Muscle of back (tissue), 13 donors: ENCODE measurements at places on chromosomes 6 and 20.

DNA sequence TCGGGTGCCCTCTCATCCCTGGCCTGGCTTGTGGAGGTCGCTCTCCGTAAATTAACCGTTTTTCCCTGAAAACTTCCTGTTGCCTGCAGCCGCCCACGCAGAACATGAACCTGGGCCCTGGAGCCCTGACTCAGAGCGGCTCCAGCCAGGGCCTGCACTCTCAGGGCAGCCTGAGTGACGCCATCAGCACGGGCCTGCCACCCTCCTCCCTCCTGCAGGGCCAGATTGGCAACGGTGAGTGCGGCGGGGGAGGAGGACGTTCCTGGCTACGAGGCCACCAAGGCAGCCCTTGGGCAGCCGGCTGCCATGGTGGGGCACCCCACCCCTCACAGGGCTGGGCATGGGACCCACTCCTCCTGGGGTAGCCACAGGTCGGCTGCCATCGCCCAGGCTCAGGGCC is 17.8 kb downstream of the SS18L1 start:
- DNase-seq, result no peak

- no peak for DNase-seq
Measured at GRCh38 chr6:29200767-29201662, 30.3 kb downstream of the OR2J2 start.

GRCh38 chr6:83199863-83200225 is 6.7 kb downstream of the RWDD2A start:
- DNase-seq, result no peak

DNA sequence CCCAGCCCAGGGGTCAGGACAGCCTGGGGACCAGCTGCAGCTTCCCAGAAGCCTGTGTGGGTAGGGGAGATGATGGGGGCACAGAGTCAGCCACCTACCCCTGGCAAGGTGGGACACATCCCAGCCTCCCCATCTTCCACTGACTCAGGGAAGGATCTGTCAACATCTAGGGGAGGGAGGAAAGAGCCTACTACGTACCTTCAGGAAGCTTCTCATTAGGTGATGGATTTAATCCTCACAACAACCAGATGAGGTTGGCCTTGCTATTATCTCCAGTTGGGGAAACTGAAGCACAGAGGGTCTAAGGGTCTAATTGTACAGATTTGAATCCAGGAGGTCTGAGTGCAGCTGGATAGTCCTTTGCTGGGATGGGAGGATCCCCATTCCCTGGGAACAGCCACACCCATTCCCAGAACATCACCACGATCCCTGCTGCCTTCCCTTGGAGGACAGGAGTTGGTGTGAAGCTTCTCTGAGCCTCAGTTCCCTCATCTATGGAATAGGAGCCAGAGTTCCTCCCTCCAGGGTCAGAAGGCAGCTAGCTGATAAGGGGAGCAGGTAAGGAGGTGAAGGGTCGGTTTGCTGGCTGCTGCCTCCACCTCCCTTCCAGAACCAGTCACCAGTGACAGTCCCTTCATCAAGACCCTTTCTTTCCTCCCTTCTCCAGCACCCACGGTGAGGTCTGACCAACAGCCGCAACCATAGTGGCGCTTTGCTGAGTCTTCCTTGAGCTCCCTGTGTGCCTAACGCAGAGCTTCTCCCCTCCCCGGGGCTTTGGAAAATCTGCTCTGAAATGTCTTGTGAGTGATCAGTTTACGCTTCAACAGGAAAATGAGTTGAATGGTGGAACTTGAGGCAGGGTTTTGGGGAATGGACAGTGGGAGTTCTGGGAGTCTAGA is 56.8 kb downstream of the CEBPB start:
- no peak for DNase-seq

DNA sequence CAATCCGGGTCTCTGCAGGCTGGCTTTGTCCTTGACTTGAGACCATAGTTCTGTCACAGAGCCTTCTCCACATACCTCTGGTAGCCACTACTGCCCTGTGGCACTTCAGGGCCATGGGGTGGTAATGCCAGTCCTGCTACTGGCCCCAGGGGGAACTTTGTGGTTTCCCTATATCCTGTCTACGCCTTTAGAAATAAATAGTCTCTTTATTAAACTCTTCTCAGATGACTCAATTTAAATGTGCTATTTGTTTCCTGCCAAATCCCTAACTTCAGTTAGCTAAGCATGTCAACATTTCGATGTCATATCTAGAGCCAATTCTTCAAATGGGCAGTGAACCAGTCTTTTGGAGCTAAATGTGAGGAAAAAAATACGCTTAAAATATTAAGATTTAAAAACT is 60.1 kb downstream of the SEL1L2 start:
- DNase-seq, result no peak

DNA sequence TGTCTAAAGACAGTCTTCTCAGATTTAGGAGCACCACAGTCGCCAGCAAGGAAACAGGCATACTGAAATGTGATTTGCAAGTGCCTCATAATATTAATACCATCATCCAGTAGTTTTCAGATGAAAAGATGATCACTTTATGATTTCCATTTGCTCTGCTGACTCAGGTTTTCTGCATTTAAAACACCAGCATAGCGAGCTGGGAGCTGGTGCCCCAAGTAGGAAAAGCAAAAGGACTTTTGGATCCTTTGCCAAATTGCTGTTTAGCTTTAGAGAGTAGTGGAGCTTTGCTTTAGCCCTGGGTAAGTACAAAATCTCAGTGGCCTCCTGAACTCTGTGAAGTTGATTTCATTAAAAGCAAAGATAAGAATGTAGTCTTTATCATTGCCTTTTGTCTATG is 78.5 kb downstream of the JAG1 start:
- no peak for DNase-seq
